ENCODE measurements at places on chromosomes 4 and X.

GRCh38 chrX:88397551-88397950 is 349.5 kb upstream of the CPXCR1 start:
- no peak for DNase-seq

- DNase-seq, result no peak
Measured at GRCh38 chr4:15370296-15370695, 57.5 kb upstream of the C1QTNF7 start.

- no peak for DNase-seq
Measured at GRCh38 chr4:19700992-19701391, 550.7 kb upstream of the SLIT2 start.

GRCh38 chr4:152091405-152091804 is 330.6 kb upstream of the GATB start:
- DNase-seq, result no peak

GRCh38 chr4:141870152-141870551 is 233.8 kb downstream of the IL15 start:
- DNase-seq, result no peak
